Dermis microvascular lymphatic vessel endothelial cell (primary cell): ENCODE measurements at places on chromosomes 3 and 15. TPM values are rescaled to one million over a fixed set of nuclear protein-coding genes. Genes with fewer than 3 reads are reported as not detected.

The NMNAT3 gene
- 0.77 and 1.3 TPM in 2 replicates for total RNA-seq

The CBLB gene
- 9.1 and 10.5 TPM in 2 replicates for total RNA-seq

The IL17RC gene
- 16.9 and 25.3 TPM in 2 replicates for total RNA-seq

The NTRK3 gene
- not detected in 2 replicates for total RNA-seq

The GNAT1 gene
- under 0.01 TPM in 1 of 2 replicates, not detected in the other for total RNA-seq

The TP63 gene
- under 0.01 TPM in 1 of 2 replicates, not detected in the other for total RNA-seq

The FAM43A gene
- 80.7 and 186 TPM in 2 replicates for total RNA-seq

The GOLGA6L7 gene
- total RNA-seq, result not detected in 2 replicates
